GM12865 (cell line): ENCODE measurements at places on chromosomes 7 and 10.
A peak's percentile ranks its signal among the peaks of the same experiment; 100 is the strongest.

- no peak for DNase-seq
Observed at GRCh38 chr10:86693275-86693674, 25.0 kb downstream of the LDB3 start.

DNA sequence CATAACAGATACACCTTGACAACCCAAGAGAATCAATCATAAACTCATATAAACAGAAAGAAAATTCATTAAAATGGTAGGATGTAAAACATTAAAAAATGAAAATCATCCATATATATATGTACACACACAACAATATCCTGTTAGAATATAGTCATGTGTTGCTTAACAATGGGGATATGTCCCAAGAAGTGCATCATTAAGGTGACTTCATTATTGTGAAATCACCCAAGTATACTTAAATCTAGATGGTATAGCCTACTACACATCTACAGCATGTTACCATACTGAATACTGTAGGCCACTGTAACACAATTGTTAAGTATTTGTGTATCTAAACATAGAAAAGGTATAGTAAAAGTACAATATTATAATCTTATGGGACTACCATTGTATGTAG, 115.8 kb upstream of the TMEM168 start:
- DNase-seq = no peak

DNA sequence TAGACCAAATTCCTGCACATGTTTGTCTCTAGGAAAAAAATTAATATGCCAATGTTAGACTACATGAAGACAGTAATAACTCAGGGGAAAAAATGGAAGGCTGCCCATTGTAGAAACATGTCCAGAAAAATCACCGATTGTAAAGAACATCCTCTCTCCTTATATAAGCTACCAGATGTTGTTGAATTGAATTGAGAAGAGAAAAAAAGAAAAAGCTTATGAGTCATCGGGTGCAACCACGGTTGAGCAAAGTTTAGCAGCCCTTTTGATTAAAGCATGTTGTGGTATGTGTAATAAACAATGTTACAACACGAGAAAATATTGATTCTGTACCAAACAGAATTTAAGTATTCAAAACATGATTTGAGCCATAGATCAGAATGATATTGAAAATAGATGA, 102.3 kb upstream of the ARHGAP21 start:
- no peak for DNase-seq

GRCh38 chr7:10643545-10643944, 330.1 kb upstream of the PHF14 start:
- DNase-seq = no peak

DNA sequence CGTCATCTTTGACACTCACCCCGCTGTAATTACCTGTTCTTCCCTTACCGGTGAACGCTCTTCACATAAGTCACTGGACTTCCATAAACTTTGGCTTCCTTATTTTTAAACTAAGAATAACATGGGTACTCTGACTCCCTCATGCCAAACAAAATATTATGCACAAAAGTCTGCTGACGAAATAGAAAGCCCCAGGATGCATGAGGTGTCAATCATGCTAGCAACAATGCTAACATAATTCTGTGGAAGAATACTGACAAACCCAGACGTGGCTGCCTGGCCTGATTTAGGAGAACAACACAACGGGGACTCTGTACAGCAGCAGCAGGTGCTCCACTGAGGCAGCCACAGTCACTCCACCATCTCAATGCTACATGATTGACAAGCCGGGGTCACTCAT, 137.5 kb downstream of the CCDC71L start:
- no peak for DNase-seq

- DNase-seq = peak; percentile 44
Observed at GRCh38 chr7:46131916-46132795, 211.1 kb upstream of the IGFBP3 start.

DNA sequence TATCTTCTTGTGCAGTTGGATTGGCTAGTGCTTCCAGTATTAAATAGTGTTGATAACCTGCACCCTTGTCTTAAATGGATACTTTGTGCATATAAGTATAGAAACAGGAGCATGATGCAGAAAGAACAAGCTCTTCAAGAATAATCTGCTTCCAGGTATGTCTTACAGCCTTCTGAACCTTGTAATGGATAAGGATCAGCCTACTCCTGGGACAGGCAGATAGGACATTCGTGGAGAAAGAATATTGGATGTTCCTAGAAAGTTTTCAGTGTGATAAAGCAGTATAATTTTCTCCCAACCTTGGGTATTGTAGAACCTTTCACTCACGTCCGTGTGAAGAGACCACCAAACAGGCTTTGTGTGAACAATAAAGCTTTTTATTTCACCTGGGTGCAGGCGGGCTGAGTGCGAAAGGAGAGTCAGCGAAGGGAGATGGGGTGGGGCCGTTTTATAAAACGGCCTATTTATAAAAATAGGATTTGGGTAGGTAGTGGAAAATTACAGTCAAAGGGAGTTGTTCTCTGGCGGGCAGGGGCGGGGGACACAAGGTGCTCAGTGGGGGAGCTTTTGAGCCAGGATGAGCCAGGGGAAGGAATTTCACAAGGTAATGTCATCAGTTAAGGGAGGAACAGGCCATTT, 27.2 kb downstream of the C1GALT1 start:
- DNase-seq = no peak

DNA sequence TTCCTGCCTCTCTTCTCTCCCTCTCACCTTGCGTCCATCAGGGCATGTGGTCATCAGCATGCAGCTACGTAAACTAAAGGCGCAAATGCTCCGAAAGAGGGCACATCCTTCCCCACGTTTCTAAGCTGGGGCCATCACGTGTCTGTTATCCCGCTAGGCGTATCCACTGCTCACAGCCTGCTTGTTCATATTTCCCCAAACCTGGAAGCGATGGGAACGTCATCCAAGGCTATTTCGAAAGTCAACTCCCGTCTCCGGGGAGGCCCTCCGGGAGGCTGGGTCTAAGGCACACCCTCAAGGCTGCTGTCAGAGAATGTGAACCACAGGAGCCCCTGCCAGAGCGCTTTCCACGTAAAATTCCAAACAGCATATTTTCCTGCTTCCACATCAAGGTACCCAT, 199.2 kb downstream of the DIP2C start:
- DNase-seq = no peak

DNA sequence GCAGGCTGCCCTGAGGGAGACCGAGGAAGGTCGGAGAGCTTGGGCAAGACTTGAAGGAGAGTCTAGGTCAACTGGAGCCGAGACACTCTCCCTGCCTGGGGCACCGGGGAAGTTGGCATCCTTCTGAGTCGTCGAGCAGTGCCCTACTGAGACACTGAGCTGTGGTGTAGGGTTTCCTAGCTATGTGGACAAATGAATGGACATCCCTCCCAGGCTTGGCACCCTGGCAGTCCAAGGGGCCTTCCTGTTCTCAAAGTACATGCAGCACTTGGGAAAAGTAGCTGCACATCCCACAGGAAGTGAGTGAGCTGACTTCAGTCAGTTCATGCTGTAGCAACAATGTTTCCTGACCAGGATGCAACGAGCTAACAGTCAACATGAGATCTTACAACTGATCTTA, 57.2 kb upstream of the INPP5A start:
- no peak for DNase-seq

- DNase-seq = no peak
Observed at GRCh38 chr7:94354953-94355352, 39.7 kb upstream of the COL1A2 start.

- DNase-seq = no peak
Observed at GRCh38 chr10:88281592-88282347, 301.3 kb downstream of the RNLS start.
